ENCODE measurements at places on chromosomes 1 and 21.
A peak's percentile ranks its signal among the peaks of the same experiment; 100 is the strongest.

DNA sequence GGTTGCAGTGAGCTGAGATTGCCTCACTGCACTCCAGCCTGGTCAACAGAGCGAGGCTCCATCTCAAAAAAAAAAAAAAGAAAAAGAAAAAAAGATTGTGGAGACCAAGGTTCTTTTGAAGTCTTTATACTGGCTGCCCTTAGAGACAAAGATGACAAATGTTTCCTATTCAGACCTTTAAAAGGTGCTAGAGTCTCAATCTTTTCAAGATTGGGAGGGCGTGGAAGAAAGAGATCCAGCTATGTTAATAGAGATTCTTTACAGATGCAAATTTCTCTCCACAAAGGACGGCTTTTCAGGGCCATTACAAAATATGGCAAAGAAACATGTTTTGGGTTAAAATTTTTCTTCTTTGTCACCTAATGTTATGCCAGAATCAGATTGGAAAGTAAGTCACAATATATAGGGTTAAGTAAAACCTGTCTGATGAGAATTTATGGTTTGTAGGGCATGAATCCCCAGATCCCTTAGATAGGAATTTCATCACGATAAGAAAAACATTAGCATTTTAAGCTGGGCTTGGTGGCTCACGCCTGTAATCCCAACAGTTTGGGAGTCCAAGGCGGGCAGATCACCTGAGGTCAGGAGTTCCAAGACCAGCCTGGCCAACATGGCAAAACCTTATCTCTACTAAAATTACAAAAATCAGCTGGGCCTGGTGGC lies 13.0 kb upstream of the MORC3 start:
- no peak for DNase-seq

- DNase-seq = peak; percentile 41
These were observed 18.1 kb downstream of the CCDC185 start for GRCh38 chr1:223411309-223411708.

DNA sequence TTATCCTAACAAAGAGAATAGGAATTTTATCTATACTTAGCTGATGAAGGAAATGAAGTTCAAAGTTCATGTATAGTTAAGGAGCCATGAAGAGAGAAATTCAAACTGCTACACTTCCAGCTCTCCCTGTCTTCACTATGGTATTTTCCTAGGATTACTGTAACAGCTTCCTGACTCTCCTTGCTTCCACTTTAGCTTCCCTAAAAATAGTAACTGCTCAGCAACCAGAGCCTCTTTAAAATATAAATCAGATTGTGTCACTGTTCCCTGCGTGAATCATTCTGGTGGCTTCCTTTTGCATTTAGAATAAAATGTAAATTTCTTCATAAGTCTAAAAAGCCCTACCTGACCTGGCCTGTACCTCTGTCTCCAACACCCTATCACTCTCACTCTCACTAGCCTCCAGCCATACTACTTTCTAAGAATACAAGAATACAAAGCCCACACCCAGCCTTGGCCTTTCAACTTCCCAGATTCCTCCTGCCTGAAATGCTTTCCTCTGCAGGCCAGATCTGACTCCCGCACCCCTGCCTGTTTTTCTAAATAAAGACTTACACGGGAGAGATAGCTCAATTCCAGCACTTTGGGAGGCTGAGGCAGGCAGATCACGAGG lies 30.5 kb downstream of the OR10J1 start:
- no peak for DNase-seq

DNA sequence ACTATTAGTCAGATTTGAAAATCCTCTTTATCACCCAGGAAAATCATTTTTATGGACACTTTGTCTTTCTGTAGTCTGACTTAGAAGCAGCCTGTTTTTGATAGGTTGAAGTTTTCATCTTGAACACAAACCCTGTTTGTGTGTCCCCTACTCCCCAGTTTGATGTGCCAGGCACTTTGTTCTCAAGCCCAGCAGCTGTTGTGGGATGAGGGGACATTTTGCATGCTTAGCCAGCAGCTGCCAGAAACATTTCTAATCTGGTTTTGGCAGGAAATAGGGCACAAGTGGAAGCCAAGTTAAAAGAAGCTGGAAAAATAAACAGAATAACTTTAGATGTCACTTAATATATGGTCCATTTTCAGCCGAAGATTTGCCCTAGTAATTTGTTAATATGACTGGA lies 29.9 kb downstream of the ACTN2 start:
- DNase-seq = no peak

GRCh38 chr1:89855413-89856123 lies 34.7 kb downstream of the LRRC8D start:
- DNase-seq = peak; percentile 40

DNA sequence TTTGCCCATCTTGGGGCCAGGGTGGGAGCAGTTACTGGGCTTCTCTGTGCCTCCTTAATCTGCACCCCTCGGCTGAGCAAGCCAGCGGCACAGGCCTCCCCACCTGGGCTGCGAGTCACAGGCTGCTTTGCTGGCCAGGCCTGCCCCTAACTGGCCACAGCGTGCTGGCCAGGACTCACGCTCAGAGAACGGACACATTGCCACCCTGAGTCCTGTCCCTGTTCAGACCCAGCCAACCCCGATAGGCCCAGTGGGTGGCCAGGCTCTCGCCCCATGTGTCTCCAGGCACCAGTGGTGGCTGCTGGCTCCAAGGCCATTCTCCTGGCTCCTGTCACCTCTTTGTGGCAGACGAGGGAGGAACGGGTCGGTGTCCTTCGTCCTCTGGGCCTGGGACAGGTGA lies 61.3 kb downstream of the MORN1 start:
- no peak for DNase-seq

GRCh38 chr1:154943649-154944400 lies 7.3 kb upstream of the PMVK start:
- no peak for DNase-seq

DNA sequence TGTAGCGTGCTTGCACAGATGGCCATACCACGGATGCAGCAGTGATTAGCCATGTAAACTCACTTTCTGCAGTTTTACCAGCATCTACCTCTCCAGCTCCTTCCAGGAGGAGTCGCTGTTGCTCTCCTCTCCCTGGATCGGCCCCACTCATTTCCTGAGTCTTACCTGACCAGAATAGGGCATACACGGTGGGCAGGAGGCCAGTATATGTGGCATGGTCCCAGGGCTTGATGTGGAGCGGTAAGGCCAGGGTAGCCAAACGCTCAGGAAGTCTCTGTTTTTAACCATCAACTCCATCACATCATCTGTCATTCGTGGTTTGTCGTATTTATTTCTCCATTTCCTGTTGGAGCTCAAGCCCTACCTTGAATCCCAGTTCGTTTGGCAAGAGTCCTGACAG lies 163.4 kb upstream of the USP24 start:
- no peak for DNase-seq

GRCh38 chr1:29967261-29967660 lies 730.9 kb downstream of the PTPRU start:
- DNase-seq = no peak

- no peak for DNase-seq
These were observed 916.2 kb upstream of the B3GALT2 start for GRCh38 chr1:194102607-194103006.

GRCh38 chr1:233015965-233016364 lies 65.6 kb downstream of the NTPCR start:
- no peak for DNase-seq

GRCh38 chr1:217059401-217059800 lies 336.2 kb upstream of the ESRRG start:
- DNase-seq = no peak

DNA sequence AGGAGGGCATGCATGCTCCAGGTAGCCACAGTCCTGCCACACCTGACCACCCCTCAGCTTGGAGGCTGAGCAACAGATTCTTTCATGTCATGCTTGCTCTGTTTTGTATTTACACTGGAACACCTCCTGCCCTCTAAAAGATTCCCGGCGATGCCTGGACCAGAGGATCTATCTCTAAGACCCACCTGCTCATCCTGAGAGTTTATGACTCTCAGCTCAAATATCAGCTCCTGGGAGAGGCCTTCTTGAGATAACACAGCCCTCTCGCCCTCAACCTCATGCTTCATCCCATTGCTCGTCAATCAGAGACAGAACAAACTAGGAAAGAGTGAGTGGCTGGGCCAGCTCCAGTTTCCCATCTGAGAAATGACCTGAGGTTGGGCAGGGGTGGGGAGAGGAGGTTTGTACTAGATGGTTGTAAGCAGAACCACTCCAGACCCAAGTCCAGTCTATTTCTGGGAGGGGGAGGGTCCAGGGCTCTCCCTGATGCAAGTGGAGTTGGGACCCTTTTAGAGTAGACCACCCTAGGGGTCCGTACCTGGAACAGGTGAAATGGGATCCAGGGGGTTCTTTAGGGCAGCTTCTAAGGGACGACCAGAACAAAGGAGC lies 524.5 kb downstream of the MATN1 start:
- DNase-seq = no peak

- no peak for DNase-seq
These were observed 3.7 kb downstream of the OR10J1 start for GRCh38 chr1:159443066-159443750.

DNA sequence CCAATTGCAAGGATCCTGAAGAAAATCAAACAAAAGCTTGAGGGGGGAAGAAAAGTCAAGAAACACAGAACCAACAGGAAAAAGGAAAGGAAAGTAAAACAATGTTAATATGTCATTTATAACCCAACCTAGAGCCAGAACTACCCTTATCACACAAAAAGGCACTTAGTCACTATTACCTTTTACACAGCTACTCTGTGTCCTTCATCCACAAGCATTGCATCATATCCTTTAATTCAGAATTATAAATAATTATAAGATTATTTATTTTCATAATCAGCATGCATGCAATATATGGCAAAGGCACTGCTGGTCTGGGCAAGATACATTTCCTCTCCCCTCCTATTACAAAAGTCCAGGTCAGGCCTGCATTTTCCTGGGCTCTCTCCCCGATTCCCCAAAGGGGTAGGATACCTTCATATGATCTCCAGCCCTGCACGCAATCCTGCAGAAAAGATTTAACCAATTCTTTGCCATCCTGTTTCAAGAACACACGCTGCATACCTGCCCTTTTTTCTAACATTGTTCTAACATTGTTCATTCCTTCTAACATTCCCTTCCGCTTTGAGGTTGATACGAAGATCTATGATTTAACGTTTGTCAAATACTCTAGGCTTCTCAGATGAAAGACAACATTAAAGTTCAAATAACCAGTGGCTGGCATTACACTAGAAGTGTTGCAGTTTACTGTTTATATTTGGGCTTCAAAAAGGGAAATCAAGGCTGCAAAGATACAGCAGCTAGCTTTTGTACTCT lies 4.3 kb downstream of the PTPN14 start:
- no peak for DNase-seq

GRCh38 chr1:28118640-28119307 lies 30.4 kb upstream of the EYA3 start:
- no peak for DNase-seq

DNA sequence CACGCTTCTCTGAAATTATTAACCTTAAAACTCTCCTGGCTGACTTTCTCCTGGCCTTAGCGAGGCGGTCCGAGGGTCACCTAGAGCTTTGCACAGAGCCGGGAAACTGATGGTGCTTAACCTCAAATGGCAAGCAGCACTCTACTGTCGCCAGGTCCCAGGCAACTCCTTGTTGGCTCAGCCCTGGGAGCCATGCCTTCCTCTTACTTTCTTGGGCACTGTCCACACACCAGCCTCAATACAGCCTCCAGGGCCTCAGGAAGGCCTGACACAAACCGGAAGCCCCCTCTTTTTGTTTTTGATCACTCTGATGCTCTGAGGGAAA lies 3.8 kb downstream of the TRABD2B start:
- DNase-seq = no peak

GRCh38 chr1:84995484-84996334 lies 1.2 kb downstream of the MCOLN2 start:
- DNase-seq = no peak

- DNase-seq = no peak
These were observed 42.0 kb downstream of the PCSK9 start for GRCh38 chr1:55081188-55081904.

DNA sequence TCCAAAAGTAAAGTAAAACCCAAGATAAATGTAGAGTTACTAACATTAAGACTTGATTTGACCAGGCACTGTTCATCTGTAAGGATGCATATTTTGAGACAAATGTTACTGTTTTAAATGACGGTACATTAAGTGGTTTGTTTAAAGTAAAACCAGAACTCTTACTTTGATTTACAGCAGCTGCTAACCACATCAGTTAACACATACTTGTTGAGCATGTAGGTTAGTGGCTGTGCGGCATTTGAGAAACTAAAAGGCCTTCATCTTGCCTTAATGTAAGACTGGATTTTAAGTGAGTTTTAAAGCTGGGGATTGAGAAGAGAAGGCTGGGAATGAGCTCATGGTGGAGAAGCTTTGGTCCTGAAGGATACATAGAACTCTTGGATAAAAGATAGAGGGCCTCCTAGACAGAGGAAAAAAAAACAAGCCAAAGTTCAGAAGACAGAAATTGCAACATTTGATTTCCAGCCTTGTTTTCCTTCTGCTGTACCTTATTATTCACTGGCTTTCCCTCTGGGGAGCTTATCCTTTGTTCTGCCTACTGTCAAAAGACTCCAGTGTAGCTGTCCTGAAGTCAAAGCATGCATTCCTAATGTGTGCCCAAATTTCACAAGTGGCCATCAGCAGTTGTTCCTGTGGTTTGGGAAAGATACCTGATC lies 66.6 kb downstream of the MTR start:
- DNase-seq = no peak

- no peak for DNase-seq
These were observed 42.8 kb upstream of the IFI44L start for GRCh38 chr1:78577257-78578100.

GRCh38 chr1:179598631-179599030 lies 7.0 kb downstream of the TDRD5 start:
- DNase-seq = no peak

GRCh38 chr1:2271841-2272655 lies 43.9 kb downstream of the SKI start:
- no peak for DNase-seq

DNA sequence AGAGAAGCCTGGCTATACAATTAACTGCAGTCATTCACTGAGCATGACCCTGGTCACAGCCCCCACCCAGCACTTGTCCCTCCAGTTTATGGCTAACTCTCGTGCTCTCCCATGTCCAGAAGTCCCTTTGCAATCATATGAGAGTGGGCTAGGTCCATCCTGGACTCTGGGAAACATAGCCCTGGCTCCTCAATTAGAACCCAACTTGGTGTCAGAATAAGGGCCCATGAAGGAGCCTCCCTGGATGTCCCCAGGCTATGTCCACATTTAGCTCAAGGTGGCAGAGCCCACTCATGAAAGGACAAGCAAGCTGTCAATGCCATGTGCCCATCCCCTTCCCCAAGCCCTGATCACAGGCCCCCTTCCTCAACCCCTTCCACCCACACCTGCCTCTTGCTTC lies 27.4 kb upstream of the HPDL start:
- DNase-seq = no peak

DNA sequence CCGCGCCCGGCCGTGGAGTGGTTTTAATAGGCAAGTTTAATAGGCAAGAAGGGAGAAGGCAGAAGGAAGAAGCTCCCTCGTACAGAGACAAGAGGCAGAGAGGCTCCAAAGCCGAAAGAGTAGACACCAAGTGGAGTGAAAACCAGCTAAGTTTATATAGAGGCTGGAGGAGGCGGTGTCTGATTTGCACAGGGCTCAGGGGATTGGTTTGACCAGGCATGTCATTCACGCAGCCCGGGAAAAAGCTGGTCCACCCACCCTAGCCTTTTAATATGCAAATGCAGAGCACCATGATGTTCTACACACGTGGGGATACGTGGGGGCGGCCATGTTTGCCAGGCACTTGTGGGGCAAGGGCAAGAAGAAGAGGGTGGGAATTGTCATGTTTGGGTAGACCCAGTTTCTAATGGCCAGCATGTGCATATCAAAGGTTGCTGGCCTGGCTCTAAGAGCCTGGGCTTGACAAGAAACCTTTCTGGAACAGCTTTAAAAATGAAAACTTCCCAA lies 18.0 kb upstream of the SOD1 start:
- DNase-seq = no peak

- DNase-seq = no peak
These were observed 41.8 kb upstream of the SLC16A1 start for GRCh38 chr1:112997781-112998180.

All from stromal cell of bone marrow (primary cell).